ENCODE measurements at places on chromosomes 13 and 19.

- no peak for DNase-seq
Observed at GRCh38 chr13:50444726-50445125, 398.8 kb downstream of the DLEU7 start.

GRCh38 chr13:41652735-41653361 is 195.5 kb downstream of the RGCC start:
- DNase-seq, result peak; percentile 5

- no peak for DNase-seq
Observed at GRCh38 chr19:39182174-39182505, 14.6 kb upstream of the NCCRP1 start.

DNA sequence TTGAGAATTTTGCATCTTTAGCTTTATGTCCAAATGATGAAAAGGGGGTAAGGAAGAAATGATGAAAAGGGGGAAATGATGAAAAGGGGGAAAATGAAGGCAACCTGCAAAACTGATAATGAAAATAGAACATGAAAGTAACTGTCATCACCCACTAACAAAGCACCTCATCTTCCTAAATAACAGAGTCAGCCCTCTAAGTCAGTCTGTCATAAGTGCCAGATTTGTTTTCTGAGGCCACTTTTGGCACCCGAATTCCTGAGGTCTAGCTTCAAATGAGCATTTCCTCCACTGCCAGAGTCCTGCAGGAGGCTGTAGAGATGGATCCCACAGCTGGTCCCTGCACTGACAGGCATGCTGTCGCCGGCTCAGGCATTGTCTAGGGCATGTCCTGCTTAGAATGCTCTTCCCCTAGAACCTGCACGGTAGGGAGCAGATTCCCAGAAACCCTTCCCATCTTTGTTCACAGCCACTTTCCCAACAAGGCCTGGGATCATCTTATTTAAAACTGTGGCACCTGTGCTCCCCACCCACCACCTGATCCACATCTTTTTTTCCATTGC is 25.3 kb downstream of the RAP2A start:
- no peak for DNase-seq

GRCh38 chr19:5893907-5894703 is 9.5 kb downstream of the NDUFA11 start:
- no peak for DNase-seq

DNA sequence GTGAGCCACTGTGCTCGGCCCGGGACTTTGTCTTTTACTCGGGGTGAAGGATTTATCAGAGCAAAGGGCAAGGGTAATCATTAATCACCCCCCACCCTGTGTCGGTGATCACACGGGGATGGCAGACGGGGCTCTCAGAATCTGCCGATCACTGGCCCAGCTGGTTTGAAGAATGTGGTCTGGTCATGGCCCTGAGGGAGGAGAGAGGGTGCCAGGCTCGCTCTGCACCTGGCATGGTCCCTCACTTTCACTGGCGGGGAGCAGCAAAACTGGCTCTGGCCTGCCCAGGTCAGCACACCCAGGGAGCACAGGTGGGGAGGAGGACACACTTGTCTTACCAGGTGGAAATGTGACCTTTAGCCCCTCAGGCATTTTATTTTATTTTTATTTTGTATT is 10.2 kb downstream of the REEP6 start:
- no peak for DNase-seq

DNA sequence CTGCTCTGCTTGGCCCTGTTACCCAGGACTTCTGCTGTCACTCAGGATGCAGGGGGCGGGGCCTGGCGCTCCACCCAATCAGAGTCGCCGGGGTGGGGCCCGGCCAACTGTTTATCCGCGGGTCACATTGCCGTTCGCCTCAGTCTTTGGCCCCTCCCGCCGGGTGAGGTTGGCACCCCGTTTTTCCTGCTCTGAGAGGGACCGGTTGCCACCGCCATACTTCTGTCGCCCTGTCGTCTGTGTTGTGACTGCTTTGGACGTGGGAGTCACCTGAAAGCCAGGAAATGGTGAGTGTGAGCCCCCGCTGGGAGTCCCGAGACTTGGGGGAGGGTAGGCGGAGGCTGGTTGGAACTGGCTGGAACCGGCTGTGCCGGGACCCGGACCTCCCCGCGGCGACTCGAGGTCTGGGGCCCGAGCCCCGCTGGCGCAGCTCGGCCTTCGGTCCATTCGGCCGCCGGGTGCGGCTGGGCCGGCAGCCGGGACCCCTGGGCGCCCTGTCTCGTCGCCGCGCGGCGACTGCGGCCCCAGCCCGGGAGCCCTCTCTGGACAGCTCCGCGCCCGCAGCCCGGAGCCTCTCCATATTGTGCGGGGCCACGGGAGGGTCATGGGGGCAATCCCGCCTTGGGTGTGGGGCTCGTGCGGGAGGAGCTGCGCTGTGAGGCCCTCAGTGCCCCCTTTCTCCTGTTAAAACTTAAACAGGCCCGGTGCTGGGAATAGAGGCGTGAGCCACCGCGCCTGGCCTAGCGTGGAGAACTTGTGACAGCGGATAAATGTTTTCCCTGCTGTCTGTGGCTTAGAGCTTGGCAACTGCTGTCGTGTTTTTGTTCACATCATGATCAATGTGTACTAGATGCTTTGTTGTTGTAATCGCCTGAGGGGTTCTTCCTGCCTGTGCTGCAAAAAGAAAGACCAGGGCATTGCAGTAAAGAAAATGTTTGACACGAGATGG is at the start of gene ZNF844:
Gene ZNF844 (plus strand): TSS at position 142 of the 949 bp plus-strand sequence. CDS start 143 bp downstream, at position 285.
- DNase-seq, result no peak

All from NCI-H1105 treated with DMSO at 0.1 percent for 48 hours (cell line).